NCI-H1105 (cell line): ENCODE measurements at places on chromosomes 2 and 18.

- peak; percentile 83 for DNase-seq
Observed at GRCh38 chr18:28177828-28178635, 1.1 kb upstream of the CDH2 start.

DNA sequence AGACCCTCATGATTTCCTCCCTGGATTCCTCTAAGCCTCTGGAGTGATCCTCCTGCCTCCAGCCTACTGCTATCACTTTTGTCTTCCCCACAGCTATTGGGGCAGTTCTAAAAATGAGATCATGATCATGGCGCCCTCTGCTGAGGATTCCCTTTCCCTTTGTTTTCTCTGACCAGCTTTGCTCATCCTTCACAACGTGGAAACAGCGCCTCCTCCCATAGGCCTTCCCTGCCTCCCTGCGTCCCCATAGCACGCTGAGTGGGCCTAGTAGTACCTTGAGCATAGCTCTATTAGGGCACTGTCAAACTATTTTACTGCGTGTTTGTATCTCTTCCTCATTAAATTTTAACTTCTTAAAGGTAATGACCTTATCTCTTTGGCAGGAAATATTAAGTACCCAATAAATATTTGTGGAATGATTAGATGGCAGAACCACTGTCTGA is 207.0 kb upstream of the FANCL start:
- DNase-seq: peak; percentile 21

- DNase-seq: no peak
Observed at GRCh38 chr2:79796641-79797040, 283.8 kb downstream of the CTNNA2 start.

GRCh38 chr2:177187631-177188312 is 24.8 kb upstream of the HNRNPA3 start:
- no peak for DNase-seq

DNA sequence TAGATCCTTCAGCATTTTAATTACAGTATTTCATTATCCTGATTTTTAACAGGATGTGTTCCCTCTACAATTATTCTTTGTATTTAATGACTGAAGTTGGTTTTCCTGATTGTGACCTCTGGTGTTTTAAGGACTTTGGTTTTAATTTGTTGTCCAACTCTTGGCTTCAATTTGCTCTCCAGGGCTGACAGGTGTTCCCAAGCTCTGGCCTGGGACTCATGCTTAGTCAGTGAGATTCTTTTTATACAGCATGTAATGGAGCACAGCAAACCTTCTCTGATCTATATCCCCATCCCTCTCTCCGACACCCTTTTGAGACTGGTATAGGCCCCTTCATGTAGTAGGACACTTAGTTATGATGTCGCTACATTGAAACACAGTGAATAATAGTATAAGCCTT is 896.3 kb downstream of the TSN start:
- no peak for DNase-seq

GRCh38 chr18:70337139-70337972 is 48.5 kb downstream of the SOCS6 start:
- no peak for DNase-seq

- DNase-seq: no peak
Observed at GRCh38 chr2:36789181-36789804, 92.8 kb downstream of the VIT start.

- no peak for DNase-seq
Observed at GRCh38 chr2:231003186-231003585, 7.3 kb downstream of the SPATA3 start.

GRCh38 chr2:186309901-186310300 is 176.2 kb upstream of the ZC3H15 start:
- no peak for DNase-seq

DNA sequence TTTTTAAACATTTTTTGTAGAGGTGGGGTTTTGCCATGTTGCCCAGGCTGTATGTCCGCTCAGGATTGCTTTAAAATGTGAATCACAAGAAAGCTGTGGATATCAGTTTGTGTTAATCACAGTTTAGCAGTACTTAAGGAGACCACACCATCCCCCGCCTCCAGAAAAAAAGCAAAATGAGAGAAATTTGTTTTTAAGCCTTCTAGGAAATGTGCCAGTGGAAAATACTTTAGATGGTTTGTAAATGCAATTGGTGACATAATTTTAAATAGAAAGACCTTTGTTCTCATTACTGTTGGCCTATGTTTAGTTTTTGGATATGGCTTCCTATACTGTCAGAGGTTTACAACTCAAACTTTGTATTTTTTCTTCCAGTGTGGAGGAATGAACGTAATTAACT is 27.0 kb downstream of the GCA start:
- DNase-seq: no peak

GRCh38 chr18:79532313-79533007 is 136.7 kb downstream of the NFATC1 start:
- no peak for DNase-seq
